NCI-H1417 (cell line): ENCODE measurements at places on chromosomes 1 and 21.

DNA sequence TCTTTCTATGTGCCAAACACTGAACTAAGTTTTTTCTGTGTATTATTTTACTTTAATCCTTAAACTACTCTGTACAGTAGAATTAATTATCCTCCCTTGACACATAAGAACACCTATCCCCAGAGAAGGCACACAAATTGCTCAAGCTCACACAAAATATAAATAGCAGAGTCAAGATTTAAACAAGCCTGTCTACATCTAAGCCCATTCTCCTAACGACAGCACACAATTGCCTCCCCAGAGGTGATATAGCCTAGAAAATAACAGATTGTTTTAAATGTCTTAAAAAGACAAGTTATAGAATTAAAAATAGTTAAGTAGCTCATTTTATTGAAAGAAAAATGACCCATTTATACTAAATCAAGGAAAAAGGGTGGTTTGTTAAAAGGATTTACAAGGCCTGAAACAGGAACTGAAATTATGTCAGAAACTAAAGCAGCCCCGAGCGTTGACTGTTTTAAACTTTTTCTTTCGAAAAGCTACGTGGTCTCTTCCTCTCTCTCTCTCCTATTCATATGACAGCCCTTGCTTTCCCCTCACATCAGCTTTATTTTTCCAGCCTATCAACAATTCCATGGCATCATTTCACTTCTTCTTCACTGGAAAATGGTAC is 30.5 kb downstream of the TNFSF18 start:
- no peak for DNase-seq

GRCh38 chr1:16608838-16609560 is 4.4 kb downstream of the NBPF1 start:
- DNase-seq: no peak

GRCh38 chr1:40050863-40051262 is 10.3 kb downstream of the CAP1 start:
- no peak for DNase-seq

- DNase-seq: no peak
These were observed 52.9 kb downstream of the MATN1 start for GRCh38 chr1:30670240-30671060.

- no peak for DNase-seq
These were observed 429.0 kb downstream of the KIF26B start for GRCh38 chr1:245583575-245584330.

DNA sequence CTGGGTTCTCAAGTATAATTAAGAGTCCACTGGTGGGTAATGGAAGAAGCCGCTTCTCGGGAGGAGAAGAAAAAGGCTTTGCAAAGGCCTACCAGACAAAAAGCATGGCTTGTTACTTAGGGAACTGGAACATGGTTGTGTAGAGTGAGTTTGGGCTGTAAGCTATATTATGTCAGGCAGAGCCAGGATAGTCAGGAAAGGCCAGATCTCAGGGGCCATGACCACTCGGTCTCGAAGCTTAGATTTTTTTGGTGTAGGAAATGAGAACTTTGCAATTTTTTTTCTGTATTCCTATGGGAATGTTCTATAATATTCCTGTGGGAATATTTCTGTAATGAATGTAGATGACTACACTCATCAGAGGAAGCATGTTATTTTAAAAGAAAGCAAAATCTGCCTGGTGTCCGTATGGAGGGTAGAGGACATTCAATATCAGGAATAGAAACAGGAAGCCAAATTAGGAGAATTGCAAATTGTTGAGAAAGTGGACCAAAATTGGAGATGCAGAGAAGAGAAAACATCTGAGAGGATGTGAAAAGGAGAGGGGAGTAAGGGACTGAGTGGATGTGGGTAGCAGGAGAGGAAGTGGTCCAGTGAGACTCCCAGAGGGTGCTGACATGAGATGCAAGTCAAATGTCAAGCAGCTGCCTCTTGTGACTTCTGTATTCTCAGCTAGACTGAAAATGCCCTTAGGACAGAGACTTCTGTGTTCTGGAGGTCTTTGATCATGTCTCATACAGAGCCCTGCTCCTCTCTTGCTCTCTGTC is 45.2 kb upstream of the HAO2 start:
- DNase-seq: no peak

- DNase-seq: peak; percentile 91
These were observed 18.4 kb downstream of the MTX1 start for GRCh38 chr1:155226910-155227260.

- no peak for DNase-seq
These were observed 124.6 kb upstream of the RUNX3 start for GRCh38 chr1:25054526-25055323.

DNA sequence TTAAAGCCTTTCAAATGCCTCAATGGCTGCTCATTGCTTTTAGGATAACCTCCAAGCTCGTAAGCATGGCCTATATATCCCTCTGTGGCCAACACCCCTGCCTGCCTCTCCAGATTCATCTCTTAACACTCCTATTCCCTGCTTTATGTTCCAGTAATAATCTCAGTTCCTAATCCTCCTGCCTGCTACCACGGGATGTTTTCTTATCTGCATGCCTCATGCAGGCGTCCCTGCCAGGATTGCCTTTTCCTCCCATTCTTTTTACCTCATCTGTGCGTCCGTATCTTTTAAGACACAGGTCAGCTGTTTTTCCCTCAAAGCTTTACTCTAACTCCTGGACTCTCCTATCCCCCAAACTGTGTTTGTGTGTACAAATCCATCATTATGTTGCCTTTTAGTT is 36.1 kb downstream of the ZBTB40 start:
- DNase-seq: no peak

DNA sequence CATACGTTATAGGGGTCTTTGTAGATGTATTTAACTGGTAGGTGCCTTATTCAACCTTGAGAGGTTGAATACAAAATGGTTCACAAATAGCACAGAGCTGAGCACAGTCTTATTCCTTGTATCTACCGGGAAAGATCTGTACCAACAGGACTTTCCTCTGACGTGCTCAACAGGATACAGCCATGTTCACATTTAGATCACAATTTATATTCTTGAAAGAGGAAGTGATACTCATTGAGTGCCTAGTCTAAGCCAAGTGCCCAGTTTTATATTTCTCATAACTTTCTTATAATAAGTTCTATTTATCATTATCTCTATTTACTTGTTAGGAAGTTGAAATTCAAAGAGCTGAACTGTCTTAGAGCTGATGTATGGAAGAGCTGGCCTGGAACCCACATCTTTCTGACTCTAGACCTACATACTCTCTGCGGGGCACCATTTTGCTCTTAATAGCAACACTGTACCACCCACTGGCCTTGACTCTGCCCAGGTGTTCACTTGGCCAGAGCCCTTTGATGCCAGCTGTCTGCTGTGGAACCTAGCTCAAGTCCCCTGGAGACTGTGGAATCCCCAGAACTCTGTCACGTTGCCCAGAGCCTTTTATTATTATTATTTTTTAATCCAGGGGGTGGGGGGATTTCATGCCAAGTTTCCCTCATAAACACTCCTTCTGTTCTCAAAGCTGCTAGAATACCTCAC is 156.2 kb downstream of the TPR start:
- no peak for DNase-seq

GRCh38 chr1:101992821-101993575 is 3.7 kb downstream of the OLFM3 start:
- no peak for DNase-seq

GRCh38 chr1:191963781-191964455 is 194.3 kb upstream of the RGS18 start:
- no peak for DNase-seq

GRCh38 chr1:13549521-13549920 is 34.1 kb upstream of the PDPN start:
- no peak for DNase-seq

- no peak for DNase-seq
These were observed 88.7 kb downstream of the PLPP3 start for GRCh38 chr1:56490619-56491018.

DNA sequence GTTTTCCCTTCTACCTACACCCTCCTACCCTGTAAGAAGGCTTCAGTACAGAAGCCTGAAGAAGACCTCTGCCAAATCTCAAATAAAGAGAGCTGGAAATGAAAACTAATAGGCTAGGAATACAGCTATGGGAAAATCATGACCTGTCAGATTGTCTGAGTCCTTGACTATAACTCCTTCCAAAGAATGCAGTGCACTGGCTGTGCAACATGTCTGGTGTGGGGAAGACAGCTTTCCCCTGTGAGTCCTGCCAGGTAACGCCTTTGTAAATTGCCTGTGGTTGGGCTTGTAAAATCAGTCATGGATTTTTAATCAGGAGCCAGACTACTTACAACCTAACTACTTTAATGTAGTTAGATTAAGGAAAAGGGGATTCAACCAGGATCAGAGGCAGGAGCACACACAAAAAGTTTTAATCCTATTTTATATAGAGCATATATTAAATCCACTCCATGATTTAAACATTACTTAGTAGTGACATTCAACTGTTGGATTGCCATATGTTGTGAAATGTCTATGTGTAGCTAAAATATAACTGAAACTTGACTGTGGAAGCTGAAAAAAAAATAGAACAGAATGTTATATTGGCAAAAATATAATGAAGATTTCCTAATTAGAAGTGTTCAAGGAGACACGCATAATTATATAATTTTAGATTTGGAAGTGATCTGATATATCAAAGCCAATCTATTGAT is 1667.8 kb downstream of the KCNT2 start:
- no peak for DNase-seq

- no peak for DNase-seq
These were observed 172.7 kb downstream of the BRINP2 start for GRCh38 chr1:177343445-177343844.

DNA sequence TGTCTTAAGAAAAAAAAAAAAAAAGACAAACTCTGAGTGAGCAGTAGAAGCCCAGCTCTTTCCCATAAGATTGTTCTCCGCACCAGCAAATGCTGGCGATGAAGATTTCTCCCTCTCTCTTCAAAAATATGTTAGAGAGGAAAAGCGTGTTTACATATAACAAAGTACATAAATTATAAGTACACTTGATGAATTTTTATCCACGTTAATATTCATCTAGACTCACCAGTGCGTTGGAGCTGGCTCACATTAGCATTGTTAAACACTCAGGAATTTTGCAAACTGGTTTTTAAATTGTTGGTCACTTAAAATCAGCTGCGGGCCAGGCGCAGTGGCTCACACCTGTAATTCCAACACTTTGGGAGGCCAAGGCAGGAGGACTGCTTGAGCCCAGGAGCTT is 56.0 kb downstream of the RUNX3 start:
- no peak for DNase-seq

DNA sequence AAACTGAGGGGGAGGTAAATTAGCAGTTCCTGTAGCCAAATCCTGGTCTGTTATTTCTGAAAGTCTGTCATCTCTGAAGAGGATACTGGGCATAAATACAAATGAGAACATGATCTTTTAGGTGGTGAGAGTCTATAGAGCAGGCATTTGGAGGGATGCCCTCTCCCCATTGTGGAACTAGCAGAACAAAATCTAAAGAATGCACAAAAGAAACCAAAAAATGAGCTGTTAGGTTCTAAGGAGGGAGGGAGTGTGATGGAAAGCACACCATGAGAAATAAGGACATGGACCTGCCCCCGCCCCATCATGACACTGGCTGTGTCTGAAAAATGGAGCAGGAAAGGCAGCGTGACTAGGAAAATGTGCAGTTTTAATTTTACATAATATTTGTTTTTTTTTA is 262.0 kb downstream of the KIF26B start:
- no peak for DNase-seq

DNA sequence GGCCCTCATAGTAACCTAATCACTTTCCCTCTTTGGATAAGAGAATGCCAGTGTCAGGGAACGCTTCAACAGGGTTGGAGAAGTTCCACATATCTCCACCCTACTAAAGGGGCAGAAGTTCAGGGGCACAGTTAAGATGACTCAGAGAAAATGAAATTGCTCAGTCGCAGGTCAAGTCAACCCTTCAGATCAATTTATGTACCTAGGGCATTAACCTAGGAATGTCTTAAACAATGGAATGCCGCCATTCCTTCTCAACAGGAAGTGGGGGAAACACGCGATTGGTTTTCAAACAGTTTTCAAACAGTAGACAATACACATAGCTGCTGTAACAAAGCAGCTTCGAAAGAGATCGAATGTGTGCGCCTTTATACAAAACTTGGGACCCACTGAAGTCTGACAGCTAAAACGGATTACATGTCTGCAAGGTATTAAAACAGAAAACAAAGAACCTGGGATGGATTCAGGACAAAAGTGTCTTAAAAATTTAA is 897 bp downstream of the SLC25A24 start:
- no peak for DNase-seq

DNA sequence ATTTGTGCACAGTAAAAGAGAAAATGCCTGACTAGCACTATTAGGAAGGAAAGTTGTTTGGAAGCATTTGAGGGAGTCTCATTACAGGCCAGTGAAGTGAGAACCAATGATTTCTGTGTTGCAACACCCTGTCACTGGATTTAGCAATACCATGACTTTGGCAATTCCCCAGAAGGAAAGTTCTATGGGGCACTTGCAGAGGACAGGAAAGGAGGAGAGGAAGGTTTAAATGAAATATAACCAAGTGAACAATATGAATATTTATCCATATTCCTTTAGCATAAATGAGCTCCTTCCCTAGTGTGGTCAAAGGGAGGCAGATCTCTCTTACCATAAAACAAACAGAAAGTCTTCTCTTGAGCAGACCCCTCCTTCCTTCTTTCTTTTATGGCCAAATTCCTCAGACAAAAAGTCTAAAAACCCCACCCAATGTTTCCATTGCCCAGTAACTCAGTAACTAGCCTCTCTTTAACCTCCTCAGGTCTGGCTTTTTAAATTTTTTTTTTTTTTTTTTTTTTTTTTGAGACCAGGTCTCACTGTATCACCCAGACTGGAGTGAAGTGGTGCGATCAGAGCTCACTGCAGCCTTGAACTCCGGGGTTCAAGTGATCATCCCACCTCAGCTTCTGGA is 5.5 kb downstream of the TLR5 start:
- DNase-seq: no peak

- DNase-seq: no peak
These were observed 875.5 kb upstream of the ADGRL2 start for GRCh38 chr1:80925130-80925805.
